Astrocyte (in vitro differentiated cells and primary cell): ENCODE measurements at places on chromosomes 12 and 14.

DNA sequence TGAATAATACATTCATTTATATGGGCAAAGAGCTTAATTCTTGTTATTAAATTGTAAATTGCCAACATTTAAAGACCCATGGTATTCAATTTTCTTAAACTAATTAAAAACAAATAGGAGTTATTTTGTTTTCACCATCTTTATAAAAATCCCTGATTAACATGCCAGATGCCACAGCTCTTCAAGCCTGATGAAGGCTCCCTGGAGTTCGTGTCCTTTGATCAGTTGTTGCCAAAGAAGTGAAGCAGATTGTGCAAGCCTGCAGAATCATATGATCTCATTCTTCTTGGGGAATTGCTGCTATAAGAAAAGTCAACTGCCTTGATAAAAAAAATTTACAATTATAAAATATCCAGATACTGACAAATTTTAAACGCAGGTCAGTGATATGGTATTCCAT, 288.3 kb upstream of the PPFIA2 start:
- DNase-seq, result no peak

- DNase-seq, result peak; percentile 89
These were observed 460.1 kb downstream of the NAV3 start for GRCh38 chr12:78290606-78291345.

DNA sequence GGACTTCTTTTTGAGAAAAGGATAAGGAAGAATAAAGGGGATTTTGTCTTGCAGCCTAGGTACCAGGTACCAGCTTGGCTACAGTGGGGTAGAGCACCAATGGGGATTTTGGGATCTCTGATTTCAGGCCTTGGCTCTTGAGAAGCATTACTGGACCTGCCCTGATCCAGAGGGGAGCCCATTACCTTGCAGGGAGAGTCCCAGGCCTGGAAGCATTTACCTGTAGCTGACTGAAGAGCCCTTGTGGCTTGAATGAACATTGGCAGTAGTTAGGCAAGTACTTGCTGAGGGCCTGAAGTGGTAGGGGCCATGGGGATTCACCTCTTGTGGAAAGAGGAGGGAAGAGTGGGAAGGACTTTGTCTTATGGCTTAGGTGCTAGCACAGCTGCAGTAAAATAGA, 308.2 kb upstream of the FBXO33 start:
- no peak for DNase-seq

GRCh38 chr12:27810756-27811155, 30.7 kb upstream of the MANSC4 start:
- no peak for DNase-seq

- DNase-seq, result no peak
These were observed 123.0 kb downstream of the PRKD1 start for GRCh38 chr14:29804481-29805266.

DNA sequence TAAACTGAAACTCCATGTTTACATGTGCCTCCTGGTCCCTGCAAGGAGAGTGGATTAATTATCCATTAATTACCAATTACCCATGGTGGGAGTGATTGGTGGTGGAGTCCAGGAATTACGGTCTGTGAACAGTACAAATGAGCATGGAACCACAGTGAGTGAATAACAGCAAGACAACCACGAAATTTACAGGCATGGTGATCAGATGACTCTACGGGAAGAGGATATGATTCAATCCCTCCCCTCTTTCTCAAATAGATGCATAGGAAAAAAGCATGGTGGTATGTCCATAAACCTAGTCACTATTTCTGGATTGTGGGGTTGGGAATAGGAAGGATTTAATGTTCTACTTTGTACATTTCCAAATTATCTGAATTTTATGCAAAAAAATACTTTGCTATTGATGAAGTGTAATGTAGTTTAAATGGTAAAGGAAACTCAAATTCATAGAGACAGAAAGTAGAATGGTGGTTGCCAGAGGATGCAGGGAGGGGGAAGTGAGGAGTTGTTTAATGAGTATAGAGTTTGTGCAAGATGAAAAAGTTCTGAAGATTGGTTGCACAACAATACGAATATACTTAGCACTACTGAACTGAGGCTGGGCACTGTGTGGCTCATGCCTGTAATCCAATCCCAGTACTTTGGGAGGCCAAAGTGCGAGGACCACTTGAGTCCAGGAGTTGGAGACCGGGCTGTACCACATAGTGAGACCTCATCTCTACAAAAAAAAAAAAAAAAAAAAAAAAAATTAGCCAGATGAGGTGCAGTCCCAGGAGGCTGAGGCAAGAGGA, 41.2 kb upstream of the C12orf75 start:
- DNase-seq, result peak; percentile 60

DNA sequence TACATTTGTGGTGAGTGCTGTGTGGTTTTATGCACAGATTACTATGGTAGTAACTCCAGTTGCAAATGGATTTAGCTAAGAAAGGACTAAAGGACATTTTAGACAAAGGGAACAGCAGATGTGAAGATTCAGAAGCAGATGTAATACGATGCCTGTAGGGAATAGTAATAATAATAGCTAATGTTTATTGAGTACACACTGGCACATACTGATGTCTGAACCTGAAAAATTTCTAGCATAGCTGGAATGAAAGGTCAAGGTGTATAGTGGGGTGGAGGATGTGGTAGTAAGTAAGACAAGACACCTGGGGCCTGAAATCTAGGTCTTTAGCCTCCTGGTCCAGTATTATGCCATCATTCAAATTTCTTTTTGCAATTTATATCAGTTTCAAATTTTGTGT, 54.3 kb upstream of the LRTM2 start:
- DNase-seq, result no peak

DNA sequence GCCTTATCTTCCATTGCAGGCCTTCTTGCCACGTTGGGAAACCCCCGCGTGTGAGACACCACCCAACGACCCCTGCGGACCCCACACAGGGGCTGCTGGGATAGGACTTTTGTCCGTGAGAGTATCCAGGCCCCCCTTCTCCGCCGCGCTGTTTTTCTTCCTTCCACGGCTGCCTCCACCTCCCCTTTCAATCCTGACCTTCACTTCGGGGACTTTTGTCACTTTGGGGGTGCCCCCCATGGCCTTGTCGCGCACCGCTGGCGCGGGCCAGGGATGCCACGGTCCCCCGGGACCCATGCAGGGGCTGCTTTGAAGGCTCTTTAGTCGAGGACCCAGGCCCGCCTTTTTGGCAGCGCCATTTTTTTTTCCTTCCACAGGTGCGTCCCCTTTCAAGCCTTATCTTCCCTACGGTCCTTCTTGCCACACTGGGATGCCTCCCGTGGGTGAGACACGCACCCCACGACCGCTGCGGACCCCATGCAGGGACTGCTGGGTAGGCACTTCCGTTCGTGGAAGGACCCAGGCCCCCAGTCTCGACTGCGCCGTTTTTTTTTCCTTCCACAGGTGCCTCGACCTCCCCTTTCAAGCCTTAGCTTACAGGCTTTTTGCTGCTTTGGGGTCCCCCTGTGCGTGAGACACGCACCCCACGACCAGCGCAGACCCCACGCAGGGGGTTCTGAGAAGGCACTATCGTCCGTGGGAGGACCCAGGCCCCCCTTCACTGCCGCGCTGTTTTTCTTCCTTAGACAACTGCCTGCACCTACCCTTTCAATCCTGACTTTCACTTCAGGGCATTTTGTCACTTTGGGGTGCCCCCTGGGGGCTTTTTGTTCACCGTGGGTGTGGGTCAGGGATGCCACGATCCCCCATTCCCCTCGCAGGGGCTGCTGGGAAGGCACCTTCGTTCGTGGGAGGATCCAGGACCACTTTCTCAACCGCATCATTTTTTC, 267.4 kb downstream of the ALG10 start:
- no peak for DNase-seq

DNA sequence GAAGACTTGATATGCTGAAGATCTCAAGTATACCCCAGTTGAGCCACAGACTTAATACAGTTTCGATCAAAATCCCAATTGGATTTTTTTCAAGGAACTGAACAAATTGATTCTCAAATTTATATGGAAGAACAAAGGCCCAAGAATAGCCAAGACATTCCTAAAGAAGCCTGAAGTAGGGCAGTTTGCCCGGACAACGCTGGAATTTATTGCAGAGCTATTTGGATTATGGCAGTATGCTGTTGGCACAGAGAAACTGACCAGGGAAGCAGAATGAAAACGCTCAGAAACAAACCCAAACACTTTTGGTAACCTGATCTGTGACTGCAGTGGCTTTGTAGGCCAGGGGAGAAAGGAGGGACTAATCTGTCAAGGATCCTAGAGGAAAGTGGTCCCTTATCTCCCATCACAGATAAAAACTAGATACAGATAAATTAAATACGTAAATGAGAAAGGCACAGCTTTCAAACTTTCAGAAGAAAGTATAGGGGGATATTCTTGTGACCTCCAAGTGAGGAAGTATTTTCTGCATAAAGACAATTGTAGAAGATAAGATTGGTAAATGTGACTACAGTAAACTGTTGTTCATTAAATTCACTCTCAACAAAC, 35.9 kb upstream of the GSC start:
- DNase-seq, result peak; percentile 10

GRCh38 chr12:47192051-47192450, 112.3 kb upstream of the AMIGO2 start:
- DNase-seq, result no peak

DNA sequence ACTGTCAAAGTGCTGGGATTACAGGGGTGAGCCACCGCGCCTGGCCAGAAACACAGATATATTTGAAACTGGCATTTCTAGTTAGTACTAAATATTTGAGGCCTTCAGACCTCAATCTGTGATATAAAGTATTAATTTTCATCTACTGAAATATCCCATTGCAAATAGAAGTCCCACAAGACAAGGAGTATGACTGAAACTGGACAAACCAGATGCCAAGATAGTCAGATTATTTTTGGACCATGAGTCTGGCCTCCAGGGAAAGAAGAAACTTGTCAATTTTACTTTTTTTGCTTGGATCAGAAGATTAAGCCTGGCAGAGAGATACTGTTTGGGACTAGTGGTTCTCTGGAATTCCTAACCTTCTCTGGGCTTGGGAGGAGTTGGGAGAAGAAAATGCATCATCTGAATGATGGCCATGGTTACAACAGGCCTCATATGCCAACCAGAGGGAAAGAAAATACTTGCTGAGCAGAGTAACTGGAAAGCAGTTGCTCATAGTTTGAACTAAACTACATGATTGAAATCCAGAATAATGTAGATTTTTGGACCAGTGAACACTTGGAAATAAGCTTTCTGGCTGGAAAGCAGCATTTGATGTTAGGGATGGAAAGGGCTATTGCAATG, 2.9 kb upstream of the SMOC1 start:
- DNase-seq, result no peak

DNA sequence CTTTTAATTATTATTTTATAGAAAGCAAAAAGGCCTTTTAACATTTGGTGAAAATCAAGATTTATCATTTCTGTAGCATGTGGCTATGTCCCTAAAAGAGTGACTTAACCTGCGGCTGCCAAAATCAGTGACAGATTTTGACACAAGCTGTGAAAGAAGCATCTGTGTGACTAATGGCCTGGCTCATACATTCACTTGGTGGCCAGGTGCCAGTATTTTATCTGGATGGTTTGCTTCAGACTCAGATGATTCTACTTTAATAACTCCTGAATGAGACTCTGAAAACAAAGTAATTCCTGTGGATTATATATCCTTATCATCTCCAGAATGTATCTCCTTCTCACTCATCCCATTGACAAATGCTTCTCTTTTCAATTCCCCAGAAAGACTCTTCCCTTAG, 103.0 kb downstream of the FSCB start:
- peak; percentile 3 for DNase-seq

DNA sequence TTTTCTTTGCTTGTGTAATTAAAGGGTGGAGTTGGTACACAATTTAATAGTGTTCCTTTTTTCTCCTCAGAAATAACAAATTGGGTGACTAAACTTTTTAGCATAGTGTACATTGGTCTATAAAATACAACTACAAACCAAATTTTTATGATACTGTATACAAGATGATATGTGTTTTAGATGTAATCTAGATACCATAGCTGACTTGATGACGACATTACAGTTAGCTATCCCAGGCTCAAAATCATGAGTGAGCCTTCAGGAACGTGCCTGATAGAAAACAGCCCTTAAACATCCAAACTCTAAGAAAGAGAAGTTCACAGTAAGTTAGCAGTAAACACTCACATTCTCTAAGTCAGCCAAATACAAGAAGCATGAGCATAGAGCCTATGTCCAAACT, 99.0 kb upstream of the SSTR1 start:
- DNase-seq, result peak; percentile 0

DNA sequence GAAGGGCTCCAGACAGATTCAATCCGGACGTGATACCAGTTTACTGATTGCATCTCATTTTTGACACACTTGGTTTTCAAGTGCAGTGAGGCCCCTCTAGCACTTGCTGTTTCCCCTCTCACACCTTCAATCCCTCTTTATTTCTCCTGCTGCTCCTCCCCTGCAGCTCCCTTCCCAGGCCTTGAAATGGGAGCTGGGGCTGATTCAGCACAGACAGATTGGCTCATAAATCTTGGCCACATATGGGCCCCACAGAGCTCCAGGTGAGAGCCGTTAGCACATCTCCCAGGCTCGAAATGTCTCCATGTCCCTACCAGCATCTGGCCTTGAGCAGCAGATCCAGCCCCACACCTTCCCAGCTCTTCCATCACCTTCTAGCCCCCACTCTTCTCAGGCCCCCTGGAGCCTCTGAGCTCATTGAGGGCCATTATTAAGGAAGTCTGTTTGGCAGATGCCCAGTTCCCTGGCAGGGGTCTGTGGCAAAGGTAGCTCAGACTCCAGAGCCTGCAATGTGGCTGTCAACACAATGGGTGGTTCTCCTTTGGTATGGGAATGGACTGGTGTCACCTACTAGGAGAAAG, 220.3 kb upstream of the FKBP4 start:
- no peak for DNase-seq

DNA sequence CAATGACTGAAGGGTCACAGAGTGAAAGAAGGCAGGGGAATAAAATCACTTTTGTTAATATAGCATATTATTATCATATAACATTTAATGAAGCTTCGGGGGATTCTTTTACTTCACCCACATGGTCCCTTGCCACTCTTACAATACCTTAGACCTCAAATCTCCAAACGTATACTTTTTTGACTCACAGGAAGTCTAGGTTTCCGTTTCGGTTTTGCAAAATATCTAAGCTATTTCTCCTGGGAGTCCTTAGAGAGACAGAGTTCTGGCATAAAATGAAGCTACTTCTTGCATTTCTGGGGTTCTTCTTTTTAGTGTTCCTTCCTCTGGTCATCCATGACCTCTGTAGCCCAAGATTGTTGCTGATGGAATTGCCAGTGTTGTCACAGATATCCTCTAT, 590.5 kb upstream of the ATP2B1 start:
- DNase-seq, result no peak

DNA sequence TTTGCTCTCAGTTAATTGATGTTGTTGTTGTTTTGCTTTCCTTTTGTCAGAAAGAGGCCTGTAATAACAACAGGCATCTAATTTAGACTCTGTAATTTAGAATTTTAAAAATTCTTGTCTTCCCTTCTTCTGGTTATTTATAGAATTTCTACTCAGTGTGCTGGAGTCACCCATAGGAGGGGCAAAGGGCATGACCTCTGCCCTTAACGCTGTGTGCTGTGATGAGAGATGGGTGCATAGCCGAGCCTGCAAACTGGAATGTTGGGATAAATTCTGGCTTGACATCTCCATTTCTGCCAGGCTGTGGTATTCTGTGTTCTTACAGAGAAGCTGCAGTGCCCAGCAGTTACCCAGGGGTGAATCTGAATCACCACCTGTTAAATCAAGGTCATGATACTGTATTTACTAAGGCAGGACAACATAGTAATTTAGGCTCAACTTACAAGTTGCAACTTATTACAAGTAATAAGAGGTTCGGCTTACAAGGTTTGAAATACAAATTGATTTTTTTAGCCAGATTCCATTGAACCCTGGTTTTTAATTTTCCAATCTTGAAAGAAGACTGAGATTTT, 53.3 kb downstream of the TRAF3 start:
- no peak for DNase-seq
